Prostate gland (tissue), 2 donors: ENCODE measurements at places on chromosomes 12 and 14. TPM values are rescaled to one million over a fixed set of nuclear protein-coding genes. Genes with fewer than 3 reads are reported as not detected.

The PRH2 gene
- total RNA-seq: 1.8 TPM

The OR6C4 gene
- not detected for total RNA-seq

The TMPRSS12 gene
- total RNA-seq: 0.68 TPM

The FIGNL2 gene
- total RNA-seq: 0.46 TPM

The PLEKHD1 gene
- total RNA-seq: 0.40 TPM

The IL31 gene
- not detected for total RNA-seq

The LAG3 gene
- total RNA-seq: 13.1 TPM

The RAPGEF3 gene
- total RNA-seq: 19.1 TPM

The LRRC10 gene
- not detected for total RNA-seq
